ENCODE measurements at places on chromosomes 3 and 15.

DNA sequence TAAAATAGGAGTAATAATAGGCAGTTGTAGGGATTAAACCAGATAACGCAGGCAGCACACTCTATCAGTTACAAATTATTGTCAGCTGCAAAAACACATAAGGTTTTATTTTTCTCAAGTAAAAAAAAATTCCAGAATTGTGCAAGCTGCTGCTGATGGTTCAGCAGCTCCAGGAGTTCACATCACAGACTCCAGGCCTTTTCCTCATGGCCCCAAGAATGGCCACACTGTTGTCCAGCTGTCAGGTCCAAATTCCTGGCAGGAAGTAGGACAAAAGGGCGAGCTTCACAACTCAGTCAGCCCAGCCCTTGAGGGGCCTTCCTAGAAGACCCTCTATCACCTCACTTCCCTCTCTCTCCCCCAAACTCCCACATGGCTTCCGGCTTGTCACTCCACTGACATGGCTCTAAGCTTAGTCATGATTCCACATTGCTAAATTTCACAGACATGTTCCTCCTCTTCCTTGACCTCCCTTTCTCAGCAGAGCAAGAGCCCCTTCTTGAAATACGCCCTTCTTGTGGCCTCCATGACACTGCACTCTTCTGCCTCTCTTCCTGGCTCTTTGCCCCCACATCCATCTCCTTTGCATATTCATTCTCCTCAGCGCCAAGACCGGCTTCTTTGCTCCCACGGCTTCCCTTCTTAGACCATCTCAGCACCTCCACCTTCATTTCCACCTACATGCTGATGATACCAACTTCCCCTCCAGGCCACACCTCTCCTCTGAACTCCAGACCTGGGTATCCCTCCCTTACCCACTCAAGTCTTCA lies 27.4 kb upstream of the FAM174B start:
- DNase-seq = no peak

DNA sequence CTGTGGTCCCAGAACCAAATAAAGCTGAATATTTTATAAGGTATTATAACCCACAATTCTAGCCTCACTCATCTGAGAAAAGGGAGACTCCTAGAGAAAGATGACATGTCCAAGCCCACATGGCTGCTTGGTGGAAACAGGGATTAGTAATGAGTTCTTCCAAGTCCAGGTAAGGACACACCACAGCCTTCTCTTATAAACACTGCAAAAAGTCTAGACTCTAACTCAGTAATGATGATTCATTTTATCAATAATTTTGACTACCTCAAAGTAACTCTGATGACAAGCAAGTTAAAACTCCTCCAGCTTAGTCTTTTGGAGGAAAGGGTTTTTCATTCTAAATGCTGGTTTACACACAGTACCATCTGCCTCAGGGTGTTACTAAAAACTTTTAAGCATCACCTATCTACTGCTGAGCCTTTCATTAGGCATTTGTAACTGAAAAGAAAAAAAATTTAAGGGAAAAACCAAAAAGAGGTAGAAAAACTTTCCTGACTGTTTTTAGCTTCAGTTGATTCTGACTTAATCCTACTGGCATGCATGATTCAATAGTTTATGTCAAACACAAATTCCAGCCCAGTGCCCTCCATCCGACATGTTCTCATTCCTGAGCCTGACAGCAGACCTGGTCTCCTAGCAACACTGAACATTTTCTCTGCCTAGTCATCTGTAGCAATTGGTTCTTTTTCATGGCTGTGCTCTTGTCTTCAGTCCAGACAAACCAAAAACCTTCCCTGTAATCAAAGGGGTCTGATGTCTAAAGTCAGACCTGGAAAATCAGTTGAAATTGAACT lies 43.9 kb downstream of the P3H2 start:
- no peak for DNase-seq

DNA sequence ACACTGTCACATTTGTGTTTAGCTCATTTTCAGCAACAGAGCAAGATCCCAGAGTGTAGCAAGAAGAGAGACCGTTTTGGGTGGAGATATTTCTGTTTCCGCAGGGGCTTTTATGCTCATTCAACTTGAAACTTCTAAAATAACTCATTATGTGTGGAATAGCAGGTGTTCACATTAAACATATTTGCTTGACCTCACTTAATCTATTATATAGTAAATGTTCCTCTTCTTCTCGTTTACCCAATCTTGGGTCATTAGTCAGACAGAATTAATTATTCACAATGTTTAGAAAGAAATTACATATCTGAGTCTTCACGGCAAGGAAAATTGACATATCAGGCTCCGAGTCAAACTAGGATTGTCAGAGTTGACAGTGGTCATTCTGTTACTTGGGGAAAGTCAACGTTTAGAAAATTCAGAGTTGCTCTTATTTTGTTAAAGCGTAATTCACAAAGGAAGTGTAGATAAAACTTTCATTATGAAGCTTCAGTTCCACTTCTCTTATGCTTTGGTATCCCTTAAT lies 222.9 kb downstream of the TPRG1 start:
- DNase-seq = no peak

DNA sequence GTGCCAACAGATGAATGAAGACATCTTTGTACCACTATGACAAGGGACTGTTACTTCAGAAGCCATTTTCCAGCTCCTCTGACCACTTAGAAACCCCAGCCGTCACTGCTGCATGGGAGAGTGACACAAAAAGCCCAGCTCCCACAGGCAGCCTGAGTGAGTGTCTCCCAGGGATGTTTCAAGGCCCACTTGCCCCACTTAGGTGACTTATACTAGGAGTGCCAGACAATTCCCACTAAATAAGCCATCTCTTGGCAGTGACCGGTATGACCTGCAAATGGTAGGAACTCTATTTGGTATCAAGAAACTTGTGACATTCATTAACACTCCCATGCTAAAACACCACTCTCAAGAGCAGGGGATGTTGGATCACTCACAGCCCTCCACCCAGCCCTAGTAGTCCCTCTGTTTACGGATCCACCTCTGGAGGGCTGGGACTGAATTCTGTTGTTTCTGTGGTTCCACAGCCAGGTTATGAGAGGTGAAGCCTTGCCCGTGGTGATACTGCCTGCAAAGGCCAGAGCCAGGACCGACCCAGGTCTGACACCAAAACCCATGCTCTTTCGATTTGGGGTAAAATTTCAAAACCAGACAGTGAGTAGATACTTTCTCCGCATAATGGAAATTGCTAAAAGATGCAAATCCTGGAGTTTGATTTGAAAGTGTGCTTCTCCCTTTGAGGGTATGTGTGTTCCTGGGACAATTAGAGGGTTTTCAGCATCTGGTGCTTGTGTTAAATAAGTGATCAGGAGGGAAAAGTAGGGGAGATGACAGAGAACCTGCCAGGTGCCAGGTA lies 14.5 kb downstream of the RBP1 start:
- DNase-seq = no peak

DNA sequence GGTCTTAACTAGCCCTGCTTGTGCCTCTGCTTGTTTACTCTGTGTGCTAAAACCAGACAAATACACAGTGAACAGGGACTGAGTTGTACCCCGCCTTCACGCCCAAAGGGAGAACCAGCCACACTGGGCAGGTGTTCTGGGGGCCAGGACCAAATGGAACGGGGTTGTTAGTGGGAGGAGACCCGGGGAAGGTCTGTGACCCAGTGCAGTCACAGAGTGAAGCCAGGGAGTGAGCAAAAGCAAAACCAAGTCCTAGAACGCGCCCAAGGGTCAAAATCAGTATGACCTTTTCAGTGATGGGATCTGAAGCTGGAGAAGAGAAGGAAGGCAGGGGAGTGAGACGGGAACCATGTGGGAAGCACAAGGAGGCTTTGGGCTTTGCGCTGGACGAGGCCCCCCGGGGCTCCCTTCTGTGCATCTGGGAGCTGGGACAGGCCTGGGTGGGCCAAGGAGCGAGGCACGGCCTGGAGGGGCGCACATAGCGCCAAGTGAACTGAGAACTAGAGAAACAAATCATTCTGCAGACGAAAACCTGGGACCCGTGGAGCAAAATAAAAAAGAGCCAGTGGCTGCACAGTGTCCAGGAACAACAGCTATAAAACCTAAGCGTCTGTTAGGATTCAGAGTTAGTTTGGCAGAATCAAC lies 78.3 kb upstream of the ALDH1A3 start:
- DNase-seq = no peak

DNA sequence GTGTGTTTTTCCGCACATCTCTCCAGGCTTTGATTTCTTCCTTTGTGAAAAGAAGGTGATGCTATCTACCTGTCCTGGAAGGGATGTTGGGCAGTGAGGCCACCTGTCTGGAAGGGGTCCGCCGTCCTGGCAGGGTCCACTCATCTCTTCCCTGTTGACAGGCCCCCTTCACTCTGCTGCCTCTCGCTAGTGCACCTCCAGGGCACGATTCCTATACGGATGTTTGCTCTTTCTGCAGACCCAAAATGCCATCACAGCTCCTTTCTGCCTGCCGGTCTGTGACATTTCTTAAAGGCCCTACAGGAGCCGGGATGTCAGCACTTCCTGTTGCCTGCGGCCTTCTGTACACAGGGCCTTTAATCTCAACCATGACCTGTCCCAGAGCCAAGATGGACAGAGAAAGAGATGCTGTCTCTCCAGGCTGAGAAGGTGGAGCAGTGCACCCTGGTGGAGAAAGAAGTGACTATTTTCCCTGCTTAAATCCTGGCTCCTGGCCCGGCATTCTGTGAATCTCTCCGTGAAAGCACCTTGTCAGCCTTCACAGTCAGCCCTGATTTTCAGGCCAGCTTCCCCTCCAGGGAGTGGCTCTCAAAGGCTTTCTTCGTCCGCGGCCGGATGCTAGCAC lies 7.4 kb downstream of the FAM3D start:
- no peak for DNase-seq

GRCh38 chr3:9903238-9903624 lies 583 bp downstream of the IL17RE start:
- DNase-seq = no peak

DNA sequence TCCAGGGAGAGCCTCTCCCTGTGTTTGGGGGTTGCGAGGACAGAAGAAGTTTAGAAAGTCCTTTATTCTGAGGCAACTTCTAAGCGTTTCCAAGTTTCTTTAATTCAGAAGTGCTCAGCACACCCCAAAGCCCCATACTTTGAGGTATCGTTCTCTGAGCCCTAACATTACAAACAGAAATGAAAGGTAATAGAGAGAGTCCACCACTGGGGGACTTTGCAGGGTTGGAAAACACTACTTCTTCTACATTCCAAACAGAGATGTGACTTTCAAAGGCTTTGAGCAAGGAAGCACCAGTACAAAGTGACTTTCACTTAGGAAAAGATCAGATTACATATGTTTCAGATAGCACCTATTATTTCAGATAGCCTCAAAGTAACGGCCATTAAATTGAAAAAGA lies 6.2 kb upstream of the ZNF280D start:
- DNase-seq = no peak

DNA sequence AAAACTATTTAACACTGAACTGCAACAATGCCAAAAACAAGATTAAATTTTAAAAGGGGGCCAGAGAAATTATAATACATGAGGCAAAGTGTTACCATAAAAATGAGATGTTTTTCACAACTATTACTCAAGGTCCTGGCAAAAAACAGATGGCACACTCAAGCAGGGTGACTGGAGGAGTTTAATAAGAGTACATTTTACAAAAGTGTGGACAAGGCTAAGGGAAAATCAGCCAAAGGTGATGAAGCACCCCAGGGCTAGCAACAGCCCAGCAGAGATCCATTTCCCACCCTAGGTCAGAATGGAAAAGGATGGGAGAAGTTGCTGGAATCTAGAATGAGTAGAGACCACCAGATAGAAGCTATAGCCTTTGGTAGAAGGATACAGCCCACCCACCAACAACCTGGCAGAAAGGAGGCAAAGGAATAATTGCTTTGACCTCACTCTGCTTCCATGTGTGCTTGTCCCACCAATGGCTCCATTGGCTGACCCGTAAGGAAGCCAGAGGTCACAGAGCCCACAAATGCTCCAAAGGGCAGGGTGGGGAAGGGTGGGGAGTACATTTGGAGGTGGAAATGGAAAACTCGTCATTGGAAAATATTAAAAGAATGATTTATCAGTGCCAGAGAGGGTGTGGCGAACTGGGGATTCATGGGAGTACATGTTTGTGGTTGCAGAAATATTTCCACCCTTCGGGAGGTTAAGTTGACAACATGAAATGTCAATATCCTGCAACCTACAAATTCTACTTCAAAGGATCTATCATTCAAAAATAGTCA lies 161.0 kb upstream of the UBE2E2 start:
- DNase-seq = no peak

DNA sequence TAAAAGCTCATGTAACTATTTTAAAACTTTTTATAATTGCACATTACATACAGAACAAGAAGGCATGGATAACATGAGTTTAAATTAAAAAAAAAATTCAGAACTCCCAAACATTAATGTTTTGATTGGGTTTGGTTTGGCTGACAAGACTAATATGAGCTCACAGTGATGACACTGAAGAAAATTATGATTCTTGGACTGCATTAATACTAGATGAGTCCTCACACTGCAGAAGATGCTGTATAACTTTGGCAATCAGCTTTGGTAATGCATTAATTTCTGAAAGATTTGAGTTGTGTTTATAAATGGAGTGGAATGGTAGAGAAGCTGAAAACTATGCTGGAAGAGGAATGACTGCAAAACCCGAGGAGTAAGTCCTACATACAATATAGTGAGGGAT lies 358.9 kb downstream of the PLCL2 start:
- DNase-seq = no peak

DNA sequence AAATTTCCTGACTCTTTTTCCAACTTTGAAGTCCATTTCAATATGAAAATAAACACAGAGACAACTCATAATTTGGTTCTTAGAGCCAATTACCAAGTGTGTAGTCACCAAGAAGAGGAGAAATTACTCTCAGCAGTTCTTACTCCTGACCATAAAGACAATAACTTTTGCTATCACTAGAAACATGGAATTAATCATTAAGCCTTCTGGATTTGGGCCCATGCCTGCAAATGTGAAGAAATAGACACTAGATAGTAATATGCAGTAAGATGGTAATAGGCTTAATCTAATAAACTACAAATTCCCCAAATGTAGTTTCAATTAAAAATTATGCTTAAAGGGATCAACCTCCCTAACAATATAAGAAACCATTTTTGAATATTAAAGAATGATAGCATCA lies 185.1 kb upstream of the AGTR1 start:
- no peak for DNase-seq

DNA sequence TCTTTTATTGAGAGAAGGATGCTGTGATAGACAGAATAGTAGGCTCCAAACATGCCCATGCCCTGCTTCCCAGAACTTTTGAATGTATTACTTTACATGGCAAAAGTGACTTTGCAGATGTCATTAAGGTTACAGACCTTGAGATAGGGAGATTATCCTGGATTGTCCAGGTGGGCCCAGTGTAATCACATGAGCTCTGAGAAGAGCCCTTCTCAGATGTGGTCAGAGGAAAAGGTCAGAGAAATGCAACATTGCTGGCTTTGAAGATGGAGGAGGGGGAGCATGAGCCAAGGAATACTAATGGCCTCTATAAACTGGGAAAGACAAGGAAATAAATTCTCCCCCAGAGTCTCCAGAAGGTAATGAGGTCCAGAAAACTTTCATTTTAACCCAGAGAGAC lies 45.8 kb upstream of the LYZL4 start:
- no peak for DNase-seq
